T-helper 2 cell (primary cell): ENCODE measurements at places on chromosomes 4 and X.

DNA sequence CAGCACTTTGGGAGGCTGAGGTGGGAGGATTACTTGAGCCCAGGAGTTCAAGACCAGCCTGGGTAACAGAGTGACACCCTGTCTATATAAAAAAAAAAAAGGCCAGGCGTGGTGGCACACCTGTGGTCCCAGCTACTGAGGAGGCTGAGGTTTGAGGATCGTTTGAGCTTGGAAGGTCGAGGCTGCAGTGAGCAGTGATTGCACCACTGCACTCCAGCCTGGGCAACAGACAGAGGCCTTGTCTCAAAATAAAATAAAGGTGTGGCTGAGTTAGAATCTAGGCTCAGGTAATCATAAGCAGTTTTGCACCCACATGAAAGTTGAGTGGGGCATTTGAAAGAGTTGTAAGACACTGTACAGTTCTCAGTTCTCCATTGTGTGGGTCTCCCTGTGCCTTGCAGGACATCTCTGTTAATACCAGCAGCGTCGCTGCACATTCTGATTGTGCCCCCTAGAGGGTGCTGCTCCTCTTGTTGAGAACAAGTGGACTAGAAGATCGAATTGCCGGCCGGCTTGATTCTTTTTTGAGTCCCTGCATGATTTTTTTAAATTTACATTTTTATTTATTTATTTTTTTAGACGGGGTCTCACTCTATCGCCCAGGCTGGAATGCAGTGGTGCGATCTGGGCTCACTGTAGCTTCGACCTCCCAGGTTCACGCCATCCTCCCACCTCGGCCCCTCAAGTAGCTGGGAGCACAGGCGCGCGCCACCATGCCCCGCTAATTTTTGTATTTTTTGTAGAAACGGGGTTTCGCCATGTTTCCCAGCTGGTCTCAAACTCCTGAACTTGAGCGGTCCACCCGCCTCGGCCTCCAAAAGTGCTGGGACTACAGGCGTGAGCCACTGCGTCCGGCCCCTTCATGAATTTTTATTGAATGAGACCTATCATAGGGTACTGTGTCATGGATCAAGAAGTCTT is 73.6 kb upstream of the RBMX start:
- peak; percentile 31 for DNase-seq

- DNase-seq = no peak
Observed at GRCh38 chr4:113881256-113881655, 98.2 kb downstream of the ARSJ start.

- DNase-seq = no peak
Observed at GRCh38 chr4:152106113-152106763, 345.4 kb upstream of the GATB start.

- DNase-seq = no peak
Observed at GRCh38 chr4:106762666-106763443, 273.3 kb downstream of the DKK2 start.

DNA sequence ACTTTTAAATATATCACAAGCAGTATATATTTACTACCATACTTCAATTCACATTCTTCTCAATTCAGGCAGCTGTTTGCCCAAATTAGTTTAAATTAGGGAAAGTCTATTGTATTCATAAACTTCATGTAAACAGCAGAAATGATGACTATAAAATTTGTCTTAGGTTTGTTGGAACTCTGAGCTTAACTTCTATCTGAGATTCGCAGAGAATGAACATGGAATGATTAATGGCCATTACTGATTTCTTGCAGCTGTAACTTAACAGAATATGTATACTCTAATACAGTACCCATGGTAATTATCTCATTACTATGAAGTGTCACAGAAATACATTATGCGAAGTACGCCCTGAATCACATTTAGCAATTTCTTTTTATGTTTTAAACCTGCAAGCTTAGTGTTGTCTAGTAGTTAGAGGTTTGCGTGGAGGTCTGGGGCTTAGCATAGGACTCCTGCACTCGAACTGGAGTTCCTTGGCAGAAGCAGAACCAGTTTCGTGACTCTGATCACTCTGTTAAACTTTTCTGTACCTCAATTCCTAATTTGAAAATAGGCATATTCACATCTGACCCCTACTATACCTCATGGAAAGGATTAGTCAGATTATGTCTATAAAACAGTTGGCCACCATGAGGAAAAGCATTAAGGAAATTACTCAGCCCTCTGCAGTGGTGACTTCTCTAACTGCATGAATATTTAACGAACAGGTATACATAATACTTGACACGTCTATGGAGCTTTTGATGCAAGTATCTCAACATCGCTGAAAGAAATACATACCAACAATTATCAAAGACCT is 243.2 kb downstream of the MGST2 start:
- no peak for DNase-seq

DNA sequence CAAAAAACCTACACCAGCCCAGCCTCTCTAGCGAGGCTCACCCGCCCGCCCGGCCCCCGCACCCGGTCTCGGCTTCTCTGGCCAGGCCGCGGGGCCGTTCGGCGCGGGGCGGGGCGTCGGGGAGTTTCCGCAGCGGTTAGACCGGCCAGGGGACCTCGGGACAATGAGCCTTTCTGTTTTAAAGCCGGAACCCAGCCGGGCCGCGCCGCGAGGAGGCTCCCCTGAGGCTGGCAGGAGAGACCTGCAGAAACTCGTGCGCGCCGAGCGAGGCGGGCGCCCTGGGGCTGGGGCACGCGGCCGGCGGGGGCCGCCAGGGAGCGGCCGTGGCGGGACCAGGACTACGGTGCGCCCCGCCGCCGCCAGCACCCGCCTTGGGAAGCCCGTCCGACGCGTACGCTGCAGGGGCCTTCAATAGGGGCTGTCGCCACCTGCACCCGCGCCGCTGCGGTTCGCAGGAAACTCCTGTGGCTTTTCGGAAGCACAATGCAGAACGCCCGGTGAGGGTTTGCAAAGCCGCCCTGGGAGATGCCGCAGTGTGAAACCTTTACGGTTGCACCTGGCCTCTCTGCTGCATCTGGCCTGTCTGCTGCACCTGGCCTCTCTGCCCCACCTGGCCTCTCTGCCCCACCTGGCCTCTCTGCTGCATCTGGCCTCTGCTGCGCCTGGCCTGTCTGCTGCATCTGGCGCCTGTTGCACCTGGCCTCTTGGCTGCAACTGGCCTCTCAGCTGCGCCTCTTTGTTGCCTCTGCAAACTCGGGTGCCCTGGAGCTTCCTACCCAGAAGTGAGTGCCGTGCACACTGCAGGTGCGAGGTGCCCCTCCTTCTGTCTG is 63.9 kb downstream of the TRAPPC11 start:
- DNase-seq = peak; percentile 10

DNA sequence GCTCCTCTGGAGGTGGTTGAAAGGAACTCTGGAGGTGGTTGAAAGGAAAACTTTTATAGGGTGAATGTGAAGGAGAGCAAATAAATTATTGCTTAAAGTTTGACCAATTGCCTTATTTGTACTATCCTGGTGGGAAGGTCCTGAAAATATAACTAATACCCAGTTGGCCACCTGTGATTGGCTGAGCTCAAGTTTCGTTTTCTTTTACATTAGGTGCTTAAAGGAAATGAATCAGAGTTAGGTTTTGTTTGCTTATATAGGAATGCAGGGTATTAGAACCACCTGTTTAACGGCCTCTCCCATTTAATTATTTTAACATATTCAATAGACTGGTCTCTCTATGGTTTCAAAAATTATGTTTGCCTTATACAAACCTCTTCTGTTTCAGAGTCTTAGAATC is 497.6 kb downstream of the PRR32 start:
- DNase-seq = no peak

- no peak for DNase-seq
Observed at GRCh38 chr4:167642250-167642649, 408.0 kb upstream of the SPOCK3 start.

GRCh38 chr4:92163348-92163747 is 140.4 kb upstream of the GRID2 start:
- DNase-seq = no peak

DNA sequence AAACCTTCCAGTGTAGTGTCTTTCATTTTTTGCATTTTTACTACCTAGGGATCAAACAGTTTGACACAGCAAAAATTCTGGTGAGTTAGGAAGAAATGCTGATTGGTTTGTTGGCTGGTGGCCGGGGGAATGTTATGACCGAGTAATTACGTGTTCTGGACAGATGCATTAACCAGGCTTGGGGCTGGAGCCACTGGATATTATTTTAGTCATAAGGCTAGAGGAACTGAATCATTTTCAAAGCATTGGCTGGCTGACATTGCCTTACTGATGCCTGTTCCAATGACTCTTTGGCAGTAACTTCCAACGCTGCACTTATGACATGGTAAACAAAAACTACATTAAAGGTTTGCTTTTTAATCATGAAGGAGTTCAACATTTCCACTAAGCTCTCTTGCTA is 84.6 kb downstream of the FBXO8 start:
- no peak for DNase-seq

DNA sequence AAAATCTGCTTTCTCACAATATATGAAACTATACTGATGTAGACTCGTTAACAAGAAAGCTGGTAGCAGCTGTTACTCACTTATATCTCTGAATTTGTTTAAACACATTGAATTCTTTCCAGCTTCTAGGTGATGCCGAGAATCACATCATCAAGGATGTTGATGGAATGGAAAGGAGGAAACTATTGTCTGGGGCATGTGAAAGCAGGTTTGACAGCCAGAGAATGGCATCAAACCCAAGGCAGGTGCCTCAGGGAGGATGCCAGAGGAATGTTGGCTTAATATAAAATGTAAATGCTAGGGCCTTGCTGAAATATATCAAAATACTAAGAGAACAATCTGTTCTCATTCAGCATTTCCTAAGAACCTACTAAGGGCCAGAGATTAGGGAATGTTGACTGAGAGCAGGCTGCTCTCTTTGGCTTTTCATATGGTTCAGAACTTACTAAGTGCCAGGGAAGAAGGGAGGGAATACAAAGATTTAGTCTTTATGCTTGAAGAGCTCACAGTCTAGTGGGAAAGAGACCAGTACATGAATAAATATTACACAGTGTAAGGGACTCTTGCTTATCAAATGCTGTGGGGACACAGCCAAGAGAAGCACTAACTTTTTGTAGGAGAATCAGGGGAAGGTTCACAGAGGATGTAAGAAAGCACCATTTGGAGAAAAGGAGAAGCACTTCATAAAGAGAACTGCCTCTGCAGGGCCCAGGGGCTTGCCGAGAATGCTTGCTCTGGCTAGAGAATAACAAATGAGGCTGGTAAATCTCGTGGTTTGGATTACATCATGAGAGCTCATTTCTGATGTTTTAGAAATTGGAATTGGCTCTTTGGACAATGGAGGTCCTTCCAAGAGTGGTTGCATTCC is 14.7 kb downstream of the SLIT2 start:
- no peak for DNase-seq

- no peak for DNase-seq
Observed at GRCh38 chrX:29530501-29530900, 684.9 kb upstream of the MAGEB2 start.

DNA sequence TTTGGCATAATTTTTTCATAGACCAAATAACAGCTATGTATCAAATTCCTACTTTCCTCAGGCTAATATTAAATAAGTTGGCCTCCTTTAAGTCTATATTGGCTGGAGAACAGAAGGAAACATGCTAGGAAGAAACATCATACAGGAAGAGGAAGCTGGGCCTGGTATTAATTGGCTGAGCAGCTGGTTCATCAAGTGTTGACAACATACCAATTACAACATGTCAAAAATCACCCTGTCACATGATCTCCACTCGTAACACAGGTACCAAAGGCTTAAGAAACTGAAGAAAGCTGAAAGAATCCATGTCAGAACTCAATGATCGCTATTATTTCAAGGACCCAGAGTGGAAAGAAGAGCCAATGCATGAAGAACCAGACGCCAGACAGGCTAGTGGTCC is 10.5 kb downstream of the WDFY3 start:
- DNase-seq = no peak

DNA sequence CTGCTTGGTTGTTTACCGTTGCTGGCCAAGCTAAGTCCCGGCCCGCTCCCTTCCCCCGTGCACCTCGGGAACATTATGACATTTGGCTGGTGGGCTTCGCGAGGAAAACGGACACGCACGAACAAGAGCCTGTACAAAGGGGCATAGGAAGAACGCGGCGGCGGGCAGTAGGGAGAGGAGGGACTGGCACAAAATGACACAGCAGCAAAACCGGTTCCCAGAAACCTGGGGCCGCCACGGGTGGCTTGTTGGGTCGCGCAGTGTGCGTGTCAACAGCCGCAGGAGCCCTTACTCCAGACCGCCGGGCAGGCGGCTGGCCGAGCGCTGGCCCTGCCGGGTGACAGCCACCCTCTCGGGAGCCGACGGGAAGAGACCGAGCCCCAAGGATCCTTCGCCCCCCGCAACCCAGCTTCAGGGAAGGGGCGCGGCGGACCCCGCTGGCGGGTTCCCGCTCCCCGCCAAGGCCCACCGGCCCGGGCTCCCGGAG is 1.6 kb upstream of the LIN54 start:
- peak; percentile 30 for DNase-seq

- DNase-seq = no peak
Observed at GRCh38 chr4:96639932-96640331, 800.0 kb downstream of the PDHA2 start.

- DNase-seq = no peak
Observed at GRCh38 chr4:179624768-179625181, 2182.5 kb upstream of the AGA start.

DNA sequence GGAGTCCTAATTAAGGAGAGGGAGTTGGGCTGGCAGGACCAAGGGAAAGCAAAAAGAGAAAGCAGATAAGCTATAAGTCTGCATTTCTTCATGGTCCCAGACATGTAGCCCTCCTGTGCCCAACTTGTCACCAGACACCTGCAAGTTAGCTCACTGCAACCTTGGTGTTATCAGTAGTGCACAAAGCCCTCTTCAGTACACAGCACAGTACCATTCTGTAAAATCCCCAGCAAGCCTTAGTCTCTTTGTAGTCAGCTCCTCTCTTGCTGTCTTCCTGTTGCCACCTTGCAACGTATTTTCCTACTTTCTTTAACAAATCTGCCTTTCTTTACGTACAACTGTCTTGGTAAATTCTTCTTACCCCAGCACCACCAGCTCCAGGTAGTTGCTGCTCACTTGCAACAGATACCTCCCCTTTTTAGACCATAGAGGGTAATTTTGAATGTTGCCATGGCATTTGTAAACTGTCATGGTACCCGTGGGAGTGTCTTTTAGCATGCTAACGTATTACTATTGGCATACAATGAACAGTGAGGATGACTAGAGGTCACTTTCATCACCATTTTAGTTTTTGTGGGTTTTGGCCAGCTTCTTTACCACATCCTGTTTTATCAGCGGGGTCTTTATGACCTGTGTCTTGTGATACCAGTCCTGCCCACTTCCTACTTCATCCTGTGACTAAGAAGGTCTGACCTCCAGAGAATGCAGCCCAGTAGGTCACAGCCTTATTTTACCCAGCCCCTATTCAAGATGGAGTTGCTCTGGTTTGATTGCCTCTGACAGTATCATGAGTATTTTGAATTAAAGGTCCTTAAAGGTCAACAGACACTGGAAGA is 28.3 kb upstream of the AP1S2 start:
- no peak for DNase-seq

DNA sequence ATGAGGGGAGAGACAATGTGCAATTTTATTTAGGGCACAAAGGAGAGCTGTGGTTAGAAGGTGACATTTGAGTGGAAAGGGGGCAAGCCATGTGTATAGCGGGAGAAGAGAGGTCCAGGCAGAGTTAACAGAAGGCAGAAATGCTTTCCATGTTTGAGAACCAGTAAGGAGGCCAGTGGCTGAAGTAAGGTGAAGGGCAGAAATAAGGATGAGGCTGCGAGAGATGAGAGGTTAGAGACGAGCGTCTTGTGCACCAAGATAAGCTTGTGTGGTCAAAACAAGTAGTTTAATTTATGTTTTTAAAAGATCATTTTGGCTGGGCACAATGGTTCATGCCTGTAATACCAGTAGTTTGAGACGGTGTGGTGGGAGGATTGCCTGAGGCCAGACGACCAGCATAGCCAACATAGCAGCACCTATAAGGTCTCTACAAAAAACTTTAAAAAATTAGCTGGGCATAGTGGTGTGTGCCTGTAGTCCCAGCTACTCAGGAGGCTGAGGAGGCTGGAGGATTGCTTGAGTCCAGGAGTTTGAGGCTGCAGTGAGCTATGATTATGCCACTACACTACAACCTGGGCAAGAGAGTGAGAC is 8.5 kb downstream of the HTT start:
- DNase-seq = no peak
